Activated naive CD8-positive, alpha-beta T cell treated with anti-CD3 and anti-CD28 coated beads, Interleukin-2, amount 50 U/mL, for 24 hours (primary cell): ENCODE measurements at places on chromosomes 5 and 9.
A peak's percentile ranks its signal among the peaks of the same experiment; 100 is the strongest.

DNA sequence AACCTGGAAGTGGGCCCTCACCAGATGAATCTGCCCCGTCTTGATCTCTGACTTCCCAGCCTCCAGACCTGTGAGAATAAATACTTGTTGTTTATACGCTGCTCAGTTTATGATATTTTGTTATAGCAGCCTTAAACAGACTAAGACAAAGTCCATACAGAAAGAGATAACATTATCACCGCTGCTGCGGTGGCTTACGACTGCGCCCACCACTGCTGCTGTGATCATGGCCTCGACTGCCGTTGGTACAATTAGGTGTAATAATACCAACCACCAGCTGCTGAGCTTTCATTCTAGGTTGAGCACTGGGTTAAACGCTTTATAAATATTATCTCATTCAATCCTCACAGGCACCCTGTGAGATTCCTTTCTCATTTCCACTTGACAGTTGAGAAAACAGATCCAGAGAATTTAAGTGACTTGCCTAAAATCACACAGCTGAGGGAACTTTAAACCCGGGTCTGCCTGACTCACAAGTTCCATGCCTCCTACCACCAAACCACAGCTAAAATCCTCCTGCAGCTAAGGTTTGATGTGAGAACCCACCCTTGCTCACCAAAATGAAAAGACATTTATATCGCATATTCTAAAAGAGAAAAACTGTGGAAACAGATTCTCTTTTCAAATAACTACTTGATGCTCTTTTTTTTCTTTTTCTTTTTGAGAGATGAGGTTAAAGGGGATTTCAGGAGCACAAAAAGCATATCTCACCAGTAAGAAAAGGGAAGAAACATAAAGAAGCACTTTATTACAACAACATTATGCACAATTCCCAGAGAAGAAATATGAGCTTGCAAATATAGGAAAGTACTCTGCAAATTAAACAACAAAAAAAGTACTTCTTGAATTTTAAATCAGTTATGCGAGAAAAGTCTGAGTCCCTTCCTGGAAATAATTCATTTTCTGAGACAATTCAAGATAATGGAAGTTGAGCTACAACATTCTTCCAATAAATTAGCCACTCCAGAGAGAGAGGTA is 23.9 kb downstream of the GOLM1 start:
- peak; percentile 52 for DNase-seq

DNA sequence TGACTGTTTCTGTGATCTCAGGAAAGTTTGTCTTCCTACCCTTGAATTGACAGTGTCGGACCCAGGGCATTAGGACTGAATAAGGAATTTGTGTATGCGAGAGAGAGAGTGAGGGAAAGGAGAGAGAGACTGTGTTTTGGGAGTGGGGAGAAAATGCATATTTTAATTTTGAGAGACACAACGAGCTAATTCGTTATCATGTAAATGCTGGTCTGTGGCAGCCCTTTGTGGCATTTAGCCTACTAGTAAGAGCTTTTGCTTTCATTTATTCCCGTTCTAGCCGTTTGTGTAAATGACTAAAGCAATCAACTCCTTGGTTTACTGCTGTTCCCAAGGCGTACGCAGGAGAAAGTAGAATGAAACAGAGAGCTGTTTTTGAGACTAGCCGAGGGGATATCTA is 79.8 kb upstream of the MAMDC2 start:
- DNase-seq = no peak

DNA sequence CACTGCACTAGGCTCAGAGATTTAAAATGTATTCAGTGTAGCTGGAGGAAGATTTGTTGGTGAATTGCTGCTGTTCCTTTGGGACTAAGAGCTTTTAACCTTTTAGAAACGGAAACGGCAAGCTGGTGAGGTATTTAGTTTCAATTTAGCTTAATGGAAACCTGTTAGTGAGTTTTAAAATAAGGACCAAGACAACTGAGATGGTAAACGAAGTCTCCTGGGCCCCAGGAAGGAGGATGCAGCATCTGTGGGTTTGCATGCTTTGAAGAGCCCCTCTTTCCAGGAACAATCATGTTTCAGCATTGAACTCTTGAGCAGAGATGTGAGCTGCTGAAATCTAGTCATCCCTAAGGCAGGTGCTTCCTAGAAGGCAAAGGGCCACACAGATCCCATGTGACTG is 16.5 kb downstream of the DNAI1 start:
- no peak for DNase-seq

- no peak for DNase-seq
These were observed 97.5 kb downstream of the INIP start for GRCh38 chr9:112620388-112620787.
